Activated CD4-positive, alpha-beta T cell treated with anti-CD3 and anti-CD28 coated beads, Interleukin-2, amount 50 U/mL, for 4 hours (primary cell): ENCODE measurements at places on chromosomes 11 and 22.

DNA sequence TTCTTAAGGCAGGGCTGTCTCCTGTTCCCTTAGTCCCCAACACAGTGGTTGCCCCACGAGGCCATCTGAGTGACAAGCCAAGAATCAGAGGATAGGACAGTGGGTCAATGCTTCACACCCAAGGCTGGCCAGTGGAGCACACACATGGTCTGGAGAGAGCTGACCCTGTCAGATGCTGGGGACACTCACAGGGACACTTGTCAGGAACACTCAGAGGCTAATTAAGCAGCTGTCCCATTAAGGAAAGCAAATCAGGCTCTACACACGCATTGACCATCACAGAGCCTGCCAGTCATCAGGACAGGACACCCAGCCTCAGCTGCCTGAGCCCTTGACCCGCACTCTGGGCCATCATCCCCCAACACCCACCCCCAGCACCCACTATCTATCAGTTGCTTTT is 18.2 kb downstream of the GDPD5 start:
- no peak for DNase-seq

DNA sequence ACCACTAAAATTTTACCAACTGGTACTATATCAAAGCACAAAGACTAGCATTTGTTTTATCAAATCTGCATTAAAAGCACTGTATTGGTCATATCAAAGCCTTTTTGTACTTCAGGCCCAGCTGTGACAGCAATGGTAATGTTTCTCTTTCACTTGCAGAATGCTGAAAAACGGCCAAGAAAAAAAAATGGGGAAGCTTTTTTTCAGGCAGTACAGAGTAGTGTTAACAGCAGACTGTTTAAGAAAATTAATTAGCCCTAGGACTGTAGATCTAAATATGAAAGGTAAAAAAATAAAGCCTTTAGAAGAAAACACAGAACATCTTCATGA is 33.3 kb downstream of the DENND5A start:
- DNase-seq, result no peak

DNA sequence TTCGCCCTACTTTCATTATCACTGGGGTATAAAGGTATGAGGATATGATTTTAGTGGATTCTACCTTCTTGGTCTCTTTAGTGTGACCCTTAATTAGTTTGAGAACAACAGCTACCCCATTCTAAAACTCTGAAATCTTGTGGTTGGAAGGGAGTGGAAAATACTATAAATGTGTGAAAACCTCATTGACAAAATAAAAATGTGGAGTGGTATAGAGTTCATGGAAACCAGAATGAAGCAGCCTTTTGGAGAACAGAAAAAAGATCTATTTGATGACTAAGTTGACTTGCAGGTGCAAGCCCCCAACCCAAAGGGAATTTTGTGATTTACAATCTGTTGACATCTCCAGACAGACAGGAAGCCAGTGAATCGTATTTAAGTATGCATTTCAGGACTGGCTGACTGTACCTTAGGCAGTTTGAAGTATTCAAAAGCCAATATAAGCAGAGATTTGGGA is 75.8 kb downstream of the GAS2 start:
- DNase-seq, result no peak

GRCh38 chr22:17930455-17931313 is 93.7 kb downstream of the MICAL3 start:
- DNase-seq, result no peak

- DNase-seq, result no peak
Measured at GRCh38 chr11:97683733-97684132, 1293.9 kb downstream of the JRKL start.

DNA sequence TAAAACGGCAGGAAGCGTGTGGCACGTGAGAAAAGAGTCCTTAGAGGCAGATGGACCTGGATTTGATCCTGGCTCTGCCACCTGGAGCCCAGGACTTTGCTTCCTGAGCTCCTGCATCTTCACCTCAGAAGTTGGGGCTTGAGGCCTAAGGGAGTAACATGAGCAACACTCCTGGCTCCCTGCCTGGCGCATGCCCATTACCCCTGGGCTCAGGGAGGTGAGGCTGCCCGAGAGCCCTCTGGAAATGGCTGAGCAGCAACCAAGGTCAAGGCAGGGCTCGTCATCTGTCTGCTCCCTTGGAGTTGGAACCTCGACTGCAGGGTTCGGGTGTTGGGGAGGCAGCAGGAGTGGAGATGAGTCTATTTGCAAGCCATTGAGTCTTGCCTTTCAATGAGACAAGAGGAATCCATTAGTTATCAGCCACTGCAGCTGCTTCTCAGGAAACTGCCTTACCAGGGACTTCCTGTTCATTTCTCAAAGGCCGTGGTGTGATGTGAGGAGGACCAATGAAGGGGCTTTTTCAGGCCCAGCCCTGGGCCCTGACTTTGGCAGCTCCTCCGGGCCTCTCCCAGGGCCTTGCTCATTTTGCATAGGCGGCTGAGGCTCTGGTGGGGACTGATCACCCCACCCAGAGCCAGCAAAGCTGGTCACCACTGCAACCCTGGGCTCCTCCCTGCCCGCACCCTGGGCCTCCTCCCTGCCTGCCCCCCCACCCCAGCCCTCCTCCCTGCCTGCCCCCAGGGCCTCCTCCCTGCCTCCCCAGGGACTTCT is 6.4 kb downstream of the FADS2 start:
- no peak for DNase-seq

DNA sequence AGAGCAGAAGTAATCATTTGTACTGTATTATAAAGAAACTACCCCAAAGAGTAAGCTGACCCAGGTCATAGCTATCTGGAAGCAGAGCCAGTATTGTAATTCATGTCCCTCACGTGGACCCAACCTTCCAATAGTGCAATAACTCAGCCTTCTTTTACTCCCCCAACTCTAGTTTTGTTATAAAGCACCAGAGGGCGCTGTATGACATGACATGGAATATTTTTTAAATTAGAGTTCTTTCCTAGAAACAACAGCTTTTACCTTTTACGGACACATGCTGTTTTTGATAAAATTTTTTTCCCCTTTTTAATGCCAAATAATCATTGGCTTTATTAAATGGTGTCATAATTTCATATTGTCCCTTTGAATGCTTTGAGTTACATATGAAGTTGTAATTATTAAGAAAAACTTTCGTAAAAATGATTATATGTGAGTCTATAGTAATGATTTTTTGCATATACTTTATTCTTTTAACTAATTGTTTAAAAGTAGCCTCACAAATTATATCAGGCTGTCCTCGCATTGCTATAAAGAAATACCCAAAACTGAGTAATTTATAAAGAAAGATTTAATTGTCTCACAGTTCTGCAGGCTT is 76.9 kb downstream of the DKK3 start:
- DNase-seq, result no peak

- no peak for DNase-seq
Measured at GRCh38 chr22:17607891-17608521, 20.5 kb downstream of the ATP6V1E1 start.

DNA sequence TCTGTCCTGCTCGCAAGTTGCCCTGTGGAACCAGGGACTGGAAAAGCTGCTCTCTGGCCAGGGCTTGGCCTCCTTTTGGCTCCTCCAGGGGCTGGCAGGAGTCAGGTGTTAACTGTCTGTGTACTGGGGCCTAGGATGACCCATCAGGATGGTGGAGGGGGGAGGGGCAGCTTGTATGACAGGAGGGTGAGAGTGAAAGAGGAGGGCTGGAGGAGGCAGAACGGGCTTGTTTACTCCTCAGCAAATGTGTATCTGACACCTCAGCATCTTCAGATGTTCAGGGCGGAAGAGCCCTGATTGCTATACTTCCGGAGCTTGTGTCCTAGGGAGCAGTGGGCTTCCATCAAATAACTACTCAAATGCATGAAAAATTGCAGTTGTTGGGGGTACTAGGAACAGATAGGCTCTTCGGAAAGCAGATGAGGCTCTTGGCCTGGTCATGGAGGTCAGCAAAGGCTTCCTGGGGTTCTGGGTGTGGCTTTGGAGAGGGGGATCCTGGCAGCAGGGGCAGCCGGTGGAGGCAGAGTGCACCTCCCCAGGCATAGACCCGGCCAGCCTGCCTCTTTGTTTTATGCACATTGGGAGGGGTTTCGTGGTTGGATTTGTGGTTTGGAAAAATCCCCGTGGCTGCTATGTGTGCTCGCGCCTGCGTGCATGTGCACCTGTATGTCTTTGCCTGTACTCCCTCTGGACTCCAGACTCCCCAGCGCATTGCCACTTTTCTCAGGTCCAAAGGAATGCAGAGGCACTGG is 31.2 kb downstream of the CD82 start:
- DNase-seq, result peak; percentile 55

GRCh38 chr11:27153136-27153535 is 112.5 kb downstream of the BBOX1 start:
- DNase-seq, result no peak

DNA sequence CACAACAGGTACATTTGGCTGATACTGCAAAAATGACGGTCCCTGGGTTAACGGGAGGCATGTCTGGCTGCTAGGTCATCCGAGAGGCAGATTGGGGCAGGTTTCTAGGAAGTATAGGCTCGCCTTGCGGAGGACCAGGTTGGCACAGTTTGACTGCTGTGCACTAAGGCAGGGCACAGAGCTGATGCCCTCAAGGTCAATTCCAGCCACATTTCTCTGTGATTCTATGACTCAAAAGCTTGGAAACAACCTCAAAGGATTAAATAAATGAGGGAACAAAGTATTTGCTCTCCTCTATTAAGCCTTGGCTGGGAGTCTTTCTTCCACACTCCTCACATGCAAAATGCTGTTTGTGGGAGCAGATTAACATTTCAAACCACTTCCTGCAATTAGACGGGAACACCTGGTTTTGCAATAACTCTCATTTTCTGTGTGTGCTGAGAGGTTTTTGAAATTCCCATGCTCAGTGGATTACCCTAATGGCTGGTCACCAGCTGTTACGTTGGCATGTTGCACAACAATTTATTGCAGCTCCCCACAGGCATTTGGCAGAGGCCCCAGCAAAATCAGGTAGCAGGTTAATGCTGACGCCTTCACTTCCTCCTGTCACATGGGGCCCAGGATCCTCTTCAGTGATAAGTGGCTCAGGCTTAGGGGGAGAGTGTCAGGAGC is 61.0 kb upstream of the PLET1 start:
- DNase-seq, result no peak

GRCh38 chr22:24474221-24474620 is 20.9 kb upstream of the UPB1 start:
- DNase-seq, result no peak

DNA sequence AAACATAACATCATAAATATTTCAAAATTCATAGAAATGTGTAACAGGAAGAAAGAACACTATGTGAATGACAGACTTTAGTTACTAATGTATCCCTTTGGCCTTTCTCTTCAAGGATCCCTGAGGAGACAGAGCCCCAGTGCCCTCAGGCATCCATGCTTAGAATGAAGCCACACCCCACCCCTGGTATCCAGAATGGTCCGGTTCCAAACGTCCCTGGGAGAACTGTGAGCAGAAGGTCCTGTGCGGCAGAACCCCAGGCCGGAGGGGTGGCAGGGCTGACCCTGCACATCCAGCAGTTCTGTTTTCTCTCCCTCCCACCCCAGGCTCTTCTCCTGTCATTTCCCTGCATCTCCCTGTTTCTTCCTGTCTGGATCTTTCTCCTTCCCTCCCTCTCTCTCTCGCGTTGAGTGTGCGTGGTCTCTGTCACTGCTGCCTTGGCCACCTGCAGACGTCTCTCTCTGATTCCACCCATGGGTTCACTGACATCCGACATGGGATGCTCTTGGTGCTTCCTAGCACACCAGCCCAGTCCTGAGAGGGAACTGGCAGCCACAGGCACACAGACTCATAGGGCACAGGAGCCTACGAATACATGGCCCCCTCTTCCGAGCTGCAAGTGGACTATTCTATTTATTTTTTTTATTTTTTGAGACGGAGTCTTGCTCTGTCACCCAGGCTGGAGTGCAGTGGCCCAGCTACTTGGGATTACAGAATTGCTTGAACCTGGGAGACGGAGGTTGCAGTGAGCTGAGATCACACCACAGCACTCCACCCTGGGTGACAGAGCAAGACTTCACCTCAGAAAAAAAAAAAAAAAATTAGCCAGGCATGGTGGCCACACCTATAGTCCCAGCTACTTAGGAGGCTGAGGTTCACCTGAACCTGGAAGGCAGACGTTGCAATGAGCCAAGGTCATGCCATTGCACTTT is 5.7 kb downstream of the RFPL1 start:
- DNase-seq, result no peak

DNA sequence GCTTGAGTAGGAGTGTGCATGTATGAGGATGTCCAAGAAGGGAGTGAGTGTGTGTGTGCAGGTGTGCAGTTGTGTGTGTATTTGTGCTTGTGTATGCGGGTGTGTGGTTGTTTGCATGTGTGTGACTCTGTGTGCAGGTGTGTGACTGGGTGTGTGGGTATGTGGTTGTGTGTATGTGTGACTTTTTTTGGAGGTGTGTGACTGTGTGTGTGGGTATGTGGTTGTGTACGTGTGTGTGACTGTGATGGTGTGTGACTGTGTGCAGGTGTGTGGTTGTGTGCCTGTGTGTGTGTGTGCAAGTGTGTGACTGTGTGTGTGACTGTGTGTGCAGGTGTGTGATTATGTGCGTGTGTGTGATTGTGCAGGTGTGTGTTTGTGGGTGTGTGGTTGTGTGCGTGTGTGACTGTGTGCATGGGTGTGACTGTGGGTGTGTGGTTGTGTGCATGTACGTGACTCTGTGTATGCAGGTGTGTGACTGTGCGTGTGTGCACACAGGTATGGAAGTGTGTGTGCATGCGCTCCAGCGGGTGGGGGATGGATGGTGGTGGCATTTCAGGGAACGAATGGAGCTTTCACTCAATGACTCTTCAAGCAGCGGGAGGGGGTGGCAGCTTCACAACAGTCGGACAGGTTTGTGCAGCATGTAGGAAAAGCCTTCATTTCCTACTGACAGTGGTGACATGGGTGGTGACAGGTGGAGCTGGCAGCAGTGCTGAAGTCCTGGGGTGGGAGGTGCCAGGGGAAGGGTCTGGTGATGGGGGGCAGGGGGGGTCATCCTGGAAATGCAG is 47.6 kb downstream of the CACNA1I start:
- DNase-seq, result no peak

DNA sequence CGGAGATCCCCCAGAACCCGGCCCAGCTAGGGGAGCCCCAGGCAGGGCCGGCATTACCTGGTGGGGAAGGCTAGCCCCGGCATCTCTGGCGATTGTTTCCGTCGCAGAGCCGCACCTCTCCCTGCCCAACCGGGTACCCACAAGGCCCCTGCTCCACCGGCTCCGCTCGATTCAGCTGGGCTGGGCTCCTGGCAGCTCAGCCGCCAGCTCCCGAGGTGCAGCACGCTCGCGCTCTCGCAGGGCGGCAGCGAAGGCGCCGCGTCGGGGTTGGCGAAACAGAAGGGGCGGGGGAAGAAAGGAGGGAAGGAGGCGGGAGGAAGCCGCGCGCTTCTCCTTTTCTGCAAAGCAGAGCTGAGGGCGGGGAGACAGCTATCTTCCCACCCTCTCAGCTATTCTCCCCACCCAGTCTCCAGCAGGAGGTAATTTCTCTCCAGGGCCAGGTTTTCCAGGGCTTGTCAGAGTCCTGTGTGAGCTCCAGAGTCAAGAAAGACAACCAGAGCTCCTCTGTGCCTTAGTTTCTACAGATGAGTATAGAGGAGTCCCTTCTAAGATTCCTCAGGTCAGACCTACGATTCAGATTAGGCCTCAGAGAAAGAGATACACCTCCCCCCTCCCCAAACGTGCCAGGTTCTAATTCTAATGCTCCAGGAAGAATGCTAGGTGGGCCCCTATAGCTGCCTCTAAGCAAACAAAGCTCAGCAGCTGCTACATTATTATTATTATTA is 62.0 kb downstream of the PAK1 start:
- peak; percentile 68 for DNase-seq

- no peak for DNase-seq
Measured at GRCh38 chr22:25509374-25509791, 55.1 kb upstream of the GRK3 start.
